Activated naive CD4-positive, alpha-beta T cell treated with anti-CD3 and anti-CD28 coated beads, Interleukin-2, amount 10 ng/mL, durations not matched to agents 7 days and 5 days (primary cell): ENCODE measurements at places on chromosomes 5 and 9.

DNA sequence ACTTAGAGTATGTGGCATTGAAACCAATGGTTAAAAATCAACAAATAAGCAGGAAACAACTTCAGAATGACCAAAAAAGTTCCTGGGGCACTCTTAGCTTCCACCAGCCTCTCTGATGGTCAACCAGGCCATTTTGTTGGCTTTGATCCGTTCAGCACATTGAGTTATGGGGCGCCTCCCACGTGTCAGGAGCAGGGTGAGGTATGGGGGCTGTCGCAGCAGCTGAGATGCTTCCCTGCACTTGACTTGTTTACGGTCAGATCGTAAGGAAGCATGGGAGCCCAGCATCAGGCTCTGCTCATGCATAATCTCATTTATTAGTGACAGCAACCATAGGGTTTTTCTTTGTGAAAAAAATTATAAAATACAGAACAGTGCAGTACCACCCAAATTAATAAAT, 16.7 kb downstream of the SYK start:
- DNase-seq = no peak

DNA sequence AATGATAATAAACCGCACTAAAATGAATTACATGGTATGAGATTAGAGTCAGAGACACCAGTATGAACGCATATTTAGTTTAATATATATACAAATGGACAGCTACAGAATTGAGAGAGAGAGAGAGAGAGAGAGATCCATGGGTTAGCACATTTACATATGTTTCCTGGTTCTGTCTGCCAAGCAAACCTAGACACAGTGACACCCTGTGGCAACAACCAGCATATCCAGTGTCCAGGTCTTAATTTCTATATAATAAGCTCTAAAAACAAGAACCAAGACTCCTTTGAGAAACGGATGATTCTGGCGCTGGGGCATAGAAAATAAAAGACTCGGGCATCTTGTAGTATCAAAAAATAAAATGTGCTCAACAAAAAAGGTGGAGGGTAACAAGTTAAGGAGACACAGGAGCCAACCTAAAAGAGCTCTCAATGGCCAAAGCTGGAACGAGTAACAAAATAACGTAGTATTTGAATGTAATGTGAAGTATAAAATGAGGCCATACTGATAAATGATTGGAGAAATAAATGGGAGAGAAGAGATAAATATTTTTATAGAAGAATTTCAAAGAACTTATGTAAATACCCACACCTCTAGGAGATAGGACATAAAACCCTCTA, 84.5 kb downstream of the RFX3 start:
- DNase-seq = peak; percentile 70

GRCh38 chr9:116288658-116289057, 135.1 kb downstream of the PAPPA start:
- DNase-seq = no peak

DNA sequence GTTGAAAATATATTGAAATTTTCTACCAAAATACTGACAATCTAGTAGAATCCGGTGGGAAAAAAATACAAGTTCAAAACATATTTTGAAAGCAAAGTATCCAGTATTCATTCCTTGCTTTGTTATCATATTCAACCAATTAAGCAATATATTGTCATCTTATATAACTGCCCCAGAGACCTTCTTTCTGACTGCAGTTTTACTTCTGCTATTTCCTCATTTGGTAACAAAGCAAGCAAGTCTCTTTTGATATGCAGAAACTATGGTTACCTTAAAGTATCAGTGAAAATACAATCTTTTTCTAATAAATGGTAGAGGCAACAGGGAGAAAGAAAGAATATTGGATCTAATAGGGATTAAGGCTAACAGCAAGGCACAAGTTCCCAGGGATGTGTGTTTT, 663.7 kb upstream of the MEF2C start:
- no peak for DNase-seq

DNA sequence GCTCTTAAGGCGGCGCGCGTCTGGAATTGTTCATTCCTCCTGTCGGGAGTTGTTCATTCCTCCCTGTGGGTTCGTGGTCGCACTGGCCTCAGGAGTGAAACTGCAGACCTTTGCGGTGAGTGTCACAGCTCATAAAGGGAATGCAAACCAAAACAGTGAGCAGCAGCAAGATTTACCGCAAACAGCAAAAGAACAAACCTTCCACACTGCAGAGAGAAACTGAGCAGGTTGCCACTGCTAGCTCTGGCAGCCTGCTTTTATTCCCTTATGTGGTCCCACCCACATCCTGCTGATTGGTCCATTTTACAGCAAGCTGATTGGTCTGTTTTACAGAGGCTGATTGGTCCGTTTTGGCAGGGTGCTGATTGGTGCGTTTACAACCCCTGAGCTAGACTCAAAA, 1365.3 kb upstream of the WWC1 start:
- no peak for DNase-seq

DNA sequence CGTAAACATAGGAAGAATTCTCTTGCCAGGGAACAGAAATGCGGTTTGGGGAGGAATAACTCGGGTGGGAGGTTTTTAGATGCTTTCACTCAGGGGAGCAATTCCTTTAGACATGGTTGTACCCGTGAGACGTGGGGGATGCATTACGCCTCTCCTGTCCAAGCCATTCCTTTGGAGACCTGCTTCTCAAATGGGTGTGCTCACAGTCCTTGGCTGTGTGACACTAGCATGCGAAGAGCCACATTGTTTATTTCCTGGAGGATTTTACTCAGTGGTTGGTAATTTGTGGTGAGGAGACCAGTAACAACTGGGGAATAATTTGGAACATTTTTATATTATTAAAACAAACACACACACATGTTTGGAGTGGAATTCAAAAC, 18.5 kb downstream of the COL15A1 start:
- DNase-seq = no peak

- no peak for DNase-seq
These were observed 61.8 kb downstream of the C9 start for GRCh38 chr5:39302472-39302871.

- no peak for DNase-seq
These were observed 140.7 kb downstream of the GNA14 start for GRCh38 chr9:77507212-77507961.

- no peak for DNase-seq
These were observed 76.4 kb downstream of the PRRT1B start for GRCh38 chr9:131621551-131622358.

GRCh38 chr9:109816490-109816889, 36.5 kb downstream of the PALM2AKAP2 start:
- DNase-seq = no peak

DNA sequence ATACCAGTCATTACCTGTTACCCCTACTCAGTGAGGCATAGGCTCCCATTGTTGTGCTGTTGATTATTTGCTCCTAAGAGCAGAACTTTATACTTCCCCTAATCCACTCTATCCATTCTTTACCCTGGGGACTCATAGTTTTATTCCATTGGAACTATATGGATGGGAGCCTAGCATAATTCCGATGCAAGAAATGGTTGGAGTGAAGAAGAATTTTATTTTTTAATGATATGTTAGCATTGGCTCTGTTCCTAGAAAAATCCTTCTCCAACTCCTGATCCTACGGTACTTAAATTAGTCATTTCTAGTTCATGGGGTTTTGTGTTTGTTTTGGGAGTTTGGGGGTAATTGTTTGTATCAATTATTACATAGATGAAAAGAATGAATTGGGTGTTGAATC, 191.5 kb downstream of the GOLPH3 start:
- no peak for DNase-seq

- no peak for DNase-seq
These were observed 135.8 kb downstream of the TRIM36 start for GRCh38 chr5:115033861-115034260.

GRCh38 chr9:21872696-21873095, 70.3 kb downstream of the MTAP start:
- DNase-seq = no peak

- no peak for DNase-seq
These were observed 1061.0 kb downstream of the NR2F1-AS1 start for GRCh38 chr5:92519811-92520632.

DNA sequence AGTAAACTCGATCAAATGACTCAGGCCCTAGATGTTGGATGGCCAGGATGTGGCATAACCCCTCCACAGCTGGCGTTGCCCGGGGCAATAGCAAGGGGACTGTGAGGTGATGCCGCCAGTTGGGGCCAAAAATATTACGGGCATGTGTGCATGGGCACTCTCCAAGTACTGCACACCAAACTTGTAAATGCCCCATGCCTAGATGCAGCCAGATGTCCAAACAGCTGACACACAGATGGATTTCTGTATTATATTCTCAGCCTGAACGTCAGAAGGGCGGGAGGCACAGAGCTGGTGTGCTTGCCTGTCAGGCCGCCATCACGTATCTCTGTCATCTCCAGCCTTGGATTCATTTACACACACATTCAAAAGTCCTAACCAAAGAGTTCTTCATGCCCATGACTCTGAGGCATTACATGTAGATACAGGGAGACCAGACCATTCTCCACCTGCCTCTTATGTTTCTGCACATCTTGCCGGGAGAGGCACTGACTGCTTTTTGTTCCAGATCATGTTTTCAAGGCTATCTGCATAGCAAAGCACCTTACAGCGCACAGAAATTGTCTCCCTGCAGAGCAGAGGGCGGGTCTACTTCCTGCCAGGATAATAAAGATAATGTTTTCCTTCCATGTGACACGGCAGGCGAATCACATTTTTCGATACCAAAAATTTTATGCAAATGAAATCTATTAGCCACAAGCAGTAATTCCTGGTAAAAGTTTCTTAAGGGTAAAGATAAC, 200.9 kb upstream of the ADAMTS16 start:
- DNase-seq = no peak

GRCh38 chr9:137778914-137779313, 98.7 kb upstream of the CACNA1B start:
- DNase-seq = no peak

GRCh38 chr5:179288809-179289185, 56.5 kb downstream of the ADAMTS2 start:
- no peak for DNase-seq

- no peak for DNase-seq
These were observed 23.5 kb upstream of the ADCY2 start for GRCh38 chr5:7372399-7372798.

- no peak for DNase-seq
These were observed 37.1 kb downstream of the DBH start for GRCh38 chr9:133673258-133673655.

- no peak for DNase-seq
These were observed 40.6 kb downstream of the SH3PXD2B start for GRCh38 chr5:172413601-172414171.

DNA sequence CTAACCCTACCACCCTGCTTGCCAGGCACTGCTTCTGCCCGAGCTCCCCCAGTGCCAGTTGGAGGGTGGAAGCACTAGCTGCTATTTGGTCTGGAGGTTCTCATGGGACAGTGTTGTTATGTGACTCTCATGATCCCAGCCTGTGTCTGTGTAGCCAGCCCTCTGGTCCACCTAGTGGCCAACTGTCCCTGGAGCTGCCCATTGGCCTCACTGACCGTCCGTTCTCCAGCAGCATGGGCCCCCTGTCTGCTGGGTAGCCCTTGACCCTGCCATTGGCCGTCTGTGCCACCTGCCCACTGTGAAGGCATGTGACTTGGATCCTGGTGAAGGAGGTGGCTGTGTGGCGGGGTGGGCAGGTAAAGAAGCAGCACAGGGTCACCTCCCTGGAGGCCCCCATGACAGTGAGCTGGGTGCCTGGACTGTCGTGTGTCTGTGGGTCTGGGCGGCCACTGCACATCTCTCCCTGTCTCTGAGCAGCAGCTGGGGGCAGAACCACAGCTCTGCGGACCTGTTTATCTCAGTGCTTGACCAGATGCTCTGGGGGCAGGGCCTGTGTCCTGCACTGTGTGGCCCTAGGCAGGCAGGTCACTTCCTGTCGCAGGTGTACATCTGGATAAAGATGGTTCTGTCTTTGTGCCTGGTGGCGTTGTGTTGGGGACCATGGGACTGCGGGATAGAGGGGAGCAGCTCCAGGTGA, 11.4 kb downstream of the PHF2 start:
- DNase-seq = no peak

GRCh38 chr5:80884929-80885328, 75.2 kb upstream of the RASGRF2 start:
- DNase-seq = no peak

- no peak for DNase-seq
These were observed 68.5 kb downstream of the RICTOR start for GRCh38 chr5:39005566-39006232.

GRCh38 chr9:81397481-81398381, 291.6 kb downstream of the TLE1 start:
- no peak for DNase-seq

DNA sequence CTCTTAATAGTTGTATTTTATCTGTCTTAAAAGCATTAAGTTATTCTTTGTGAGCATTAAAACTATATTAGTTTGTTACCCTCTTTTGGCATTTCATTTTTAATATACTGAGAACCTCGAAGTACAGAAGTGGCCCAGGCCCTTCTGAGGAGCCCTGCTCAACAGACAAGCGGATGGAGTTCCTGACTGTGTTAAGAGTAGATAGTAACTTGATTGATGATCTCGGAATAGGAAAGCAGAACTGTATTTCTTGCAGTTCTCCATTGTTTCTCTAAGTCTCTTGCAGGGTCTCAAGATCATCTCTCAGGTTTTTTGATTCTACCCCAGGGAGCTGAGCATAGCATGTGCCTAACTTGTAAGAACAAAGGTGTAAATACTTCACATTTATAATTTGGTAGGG, 139.6 kb downstream of the SMARCA2 start:
- DNase-seq = no peak

DNA sequence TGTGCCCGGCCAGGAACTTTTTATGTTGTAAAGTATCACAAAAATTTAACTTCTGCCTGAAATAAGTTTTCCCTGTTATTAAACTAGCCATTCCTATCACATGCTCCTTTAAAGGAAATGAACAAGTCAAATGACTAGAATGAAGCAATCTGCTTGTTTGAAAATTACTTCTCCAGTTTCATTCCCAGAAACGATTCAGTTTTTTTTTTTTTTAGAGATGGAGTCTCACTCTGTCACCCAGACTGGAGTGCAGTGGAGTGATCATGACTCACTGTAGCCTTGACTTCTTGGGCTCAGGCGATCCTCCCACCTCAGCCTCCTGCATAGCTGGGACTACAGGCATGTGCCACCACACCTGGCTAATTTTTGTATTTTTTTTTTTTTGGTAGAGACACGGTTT, 13.3 kb upstream of the GNG10 start:
- DNase-seq = no peak

- no peak for DNase-seq
These were observed 118.0 kb upstream of the ICE1 start for GRCh38 chr5:5304361-5305020.

- no peak for DNase-seq
These were observed 143.5 kb downstream of the GPBP1 start for GRCh38 chr5:57317341-57317740.

DNA sequence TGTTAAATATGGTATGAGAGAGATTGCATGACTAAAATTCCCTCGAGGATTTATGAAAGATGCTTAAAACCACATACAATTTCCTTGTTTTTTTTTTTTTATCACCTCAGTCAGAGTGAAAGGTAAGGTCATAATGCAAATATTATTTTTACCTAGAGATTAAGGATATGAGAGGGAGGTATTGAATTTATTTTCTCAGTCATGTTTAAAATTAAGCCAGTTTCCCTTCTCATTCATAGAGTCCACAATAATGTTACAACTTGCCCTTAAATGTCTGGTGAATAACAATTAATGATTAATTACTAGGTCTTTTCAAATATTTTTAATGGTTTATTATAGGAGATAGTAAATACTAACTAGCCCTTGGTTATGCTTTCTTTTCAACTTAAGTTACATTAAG, 144.9 kb upstream of the HAPLN1 start:
- no peak for DNase-seq
